GM23248 (cell line): ENCODE measurements at places on chromosomes 2 and 18. TPM values are rescaled to one million over a fixed set of nuclear protein-coding genes. Genes with fewer than 3 reads are reported as not detected.

Gene PFN4
- not detected in 2 replicates for total RNA-seq

Gene RESP18
- total RNA-seq, result not detected in 2 replicates

Gene EXOC6B
- 18.3 and 20.7 TPM in 2 replicates for total RNA-seq

DNA sequence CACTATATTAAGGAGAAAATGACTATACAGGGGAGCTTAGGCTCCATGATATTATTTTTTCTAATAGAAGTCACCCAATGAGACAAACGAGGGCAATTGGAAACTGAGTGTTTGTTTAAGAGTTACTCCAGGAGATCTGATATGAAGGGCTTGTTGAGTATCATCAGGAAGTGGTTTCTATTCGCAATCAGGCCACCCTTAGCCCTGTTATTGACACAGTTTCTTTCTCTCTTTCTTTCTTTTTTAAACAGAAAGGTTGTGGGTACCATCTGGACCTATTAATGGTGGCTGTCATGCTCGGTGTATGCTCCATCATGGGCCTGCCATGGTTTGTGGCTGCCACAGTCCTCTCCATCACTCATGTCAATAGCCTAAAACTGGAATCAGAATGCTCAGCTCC lies 117.3 kb downstream of the DPP4 start:
- DNase-seq, result no peak

- peak; percentile 58 for DNase-seq
Measured at GRCh38 chr2:209977386-209978239, 24.8 kb upstream of the RPE start.

- DNase-seq, result no peak
Measured at GRCh38 chr2:8552293-8552801, 129.5 kb upstream of the ID2 start.

DNA sequence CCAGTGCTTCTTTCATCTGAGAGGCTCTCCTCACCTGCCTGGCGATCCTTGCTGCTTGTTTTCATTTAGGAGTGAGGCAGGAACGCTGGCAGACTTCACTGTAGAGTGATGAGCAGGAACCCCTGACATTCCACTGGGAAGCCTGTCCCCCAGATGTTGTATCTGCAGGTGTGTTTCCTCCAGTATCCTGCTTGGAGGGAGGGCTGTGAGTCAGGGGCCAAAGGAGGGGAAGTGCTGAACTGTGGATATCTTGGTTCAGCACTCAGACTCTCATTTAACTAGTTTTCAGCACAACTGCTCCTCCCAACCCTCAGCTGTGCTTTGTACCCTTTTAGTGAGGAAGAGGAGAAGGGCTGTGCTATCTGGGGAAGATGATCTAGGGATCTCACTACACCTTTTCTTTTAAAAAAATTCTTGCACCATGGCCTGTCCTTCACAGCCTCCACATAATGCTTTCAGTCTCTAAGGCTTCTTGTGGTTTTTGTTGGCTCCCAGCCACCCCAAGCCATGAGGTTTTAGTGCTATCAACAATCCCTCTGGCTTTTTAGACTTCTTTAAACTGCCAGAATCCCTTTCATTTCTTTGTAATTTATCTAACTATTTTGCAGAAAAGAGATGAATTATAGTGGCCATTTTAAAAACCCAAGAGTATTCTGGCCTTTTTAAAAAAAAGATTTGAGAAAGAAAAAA lies 11.2 kb downstream of the ANKAR start:
- DNase-seq, result peak; percentile 53

DNA sequence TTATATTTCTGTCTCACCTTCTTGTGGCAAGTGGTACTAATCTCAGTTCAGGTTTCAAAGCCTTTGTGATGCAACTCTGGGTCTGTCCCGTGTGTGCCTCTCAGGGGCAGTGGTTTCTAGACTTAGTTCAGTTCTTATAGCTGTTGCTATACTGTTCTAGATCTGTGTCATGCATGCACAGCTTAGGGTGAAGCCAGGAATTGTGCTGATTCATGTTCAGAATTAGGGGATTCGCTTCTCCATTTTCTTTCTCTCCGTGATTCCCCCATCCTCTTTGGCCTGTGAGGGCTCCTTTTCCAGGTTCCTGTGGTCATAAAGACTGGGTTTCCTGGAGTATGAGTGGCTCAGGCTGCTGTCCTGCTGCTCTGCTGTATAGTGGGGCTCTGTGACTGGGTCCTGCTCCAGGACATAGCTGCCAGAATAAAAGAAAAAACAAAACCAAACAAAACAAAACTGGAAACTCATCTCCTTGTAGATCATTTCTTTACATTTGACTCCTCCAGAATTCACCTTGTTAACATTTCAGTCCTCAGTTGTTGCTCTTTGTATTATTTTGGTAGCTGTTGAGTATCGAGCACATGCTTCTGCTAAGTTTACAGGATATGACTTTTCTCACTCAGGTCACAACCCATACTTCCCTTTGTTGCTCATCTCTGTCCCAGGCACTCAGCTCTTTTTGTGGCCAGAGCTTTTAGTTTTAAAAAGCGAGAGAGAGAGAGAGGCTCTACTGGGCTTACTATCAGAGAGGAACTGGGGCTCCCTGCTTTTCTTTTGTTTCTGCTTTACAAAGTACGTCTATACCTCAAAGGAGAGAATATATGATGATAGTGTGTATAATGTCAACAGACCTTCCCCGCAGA lies 34.2 kb downstream of the CERS6 start:
- peak; percentile 54 for DNase-seq

DNA sequence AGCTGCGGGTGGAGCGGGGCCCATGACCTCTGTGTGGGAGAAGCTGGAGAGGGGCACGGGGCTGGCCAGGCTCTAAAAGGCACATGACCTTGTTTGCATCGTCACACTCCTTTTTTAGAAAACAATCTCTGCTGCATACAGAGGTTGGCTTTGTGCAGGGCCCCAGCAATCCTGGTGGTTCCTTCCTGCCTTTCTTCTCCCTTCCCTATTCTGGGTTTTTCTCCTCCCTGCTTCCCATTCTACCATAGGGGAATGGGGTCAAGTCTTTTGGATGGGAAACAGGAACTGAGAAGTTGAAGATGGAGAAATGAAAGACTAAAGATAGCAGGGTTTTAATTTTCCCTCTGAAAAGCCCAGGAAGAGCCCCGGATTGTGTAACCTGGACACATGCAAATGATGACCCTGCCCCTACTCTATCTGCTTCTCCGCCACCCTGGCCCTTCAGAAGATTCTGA lies 53.9 kb downstream of the ASAP2 start:
- DNase-seq, result no peak

- DNase-seq, result no peak
Measured at GRCh38 chr2:234488486-234488885, 8.4 kb downstream of the ARL4C start.

Gene C2orf69
- total RNA-seq, result 14.5 and 19.9 TPM in 2 replicates

- no peak for DNase-seq
Measured at GRCh38 chr2:203897544-203897943, 30.0 kb downstream of the CTLA4 start.

- DNase-seq, result peak; percentile 95
Measured at GRCh38 chr2:112055730-112056625, 909 bp downstream of the TMEM87B start.

DNA sequence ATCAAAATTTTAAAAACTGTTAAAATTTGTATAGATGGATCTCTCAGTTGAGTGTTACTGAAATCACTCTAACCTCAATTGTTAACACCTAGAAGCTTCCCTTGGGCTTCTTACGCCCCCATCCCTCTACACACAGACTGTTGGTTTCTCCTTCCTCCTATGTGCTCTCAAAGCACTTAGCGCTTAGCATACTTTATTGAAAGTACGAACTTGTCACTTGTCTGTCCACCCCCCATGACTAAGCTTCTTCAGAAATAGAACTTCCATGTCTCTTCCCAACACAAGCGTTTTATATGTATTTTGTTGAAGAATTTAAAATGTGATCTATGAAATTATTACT lies 441 bp downstream of the MPHOSPH10 start:
- DNase-seq, result peak; percentile 64

- peak; percentile 74 for DNase-seq
Measured at GRCh38 chr2:42494355-42495233, 812 bp upstream of the KCNG3 start.

DNA sequence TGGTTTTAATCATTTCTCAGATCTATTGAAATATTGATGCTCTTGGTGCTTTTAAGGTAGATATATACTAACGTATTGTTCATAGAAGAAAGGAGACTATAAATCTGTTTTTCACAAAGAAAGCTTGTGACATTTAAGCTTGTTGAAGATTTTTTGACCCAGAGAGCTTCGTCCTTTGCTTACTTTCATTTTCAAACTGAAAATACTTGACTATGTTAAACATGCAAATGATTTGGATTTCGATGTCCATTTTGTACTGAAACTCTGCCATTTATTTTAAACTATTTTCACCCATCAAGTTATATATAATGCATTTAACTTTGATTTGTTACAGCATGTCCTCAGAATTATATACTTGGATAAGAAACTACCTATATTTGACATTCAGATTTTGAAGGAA lies 85.2 kb downstream of the SLC4A10 start:
- DNase-seq, result no peak

Gene CNOT11
- total RNA-seq, result 30.6 and 33.3 TPM in 2 replicates

DNA sequence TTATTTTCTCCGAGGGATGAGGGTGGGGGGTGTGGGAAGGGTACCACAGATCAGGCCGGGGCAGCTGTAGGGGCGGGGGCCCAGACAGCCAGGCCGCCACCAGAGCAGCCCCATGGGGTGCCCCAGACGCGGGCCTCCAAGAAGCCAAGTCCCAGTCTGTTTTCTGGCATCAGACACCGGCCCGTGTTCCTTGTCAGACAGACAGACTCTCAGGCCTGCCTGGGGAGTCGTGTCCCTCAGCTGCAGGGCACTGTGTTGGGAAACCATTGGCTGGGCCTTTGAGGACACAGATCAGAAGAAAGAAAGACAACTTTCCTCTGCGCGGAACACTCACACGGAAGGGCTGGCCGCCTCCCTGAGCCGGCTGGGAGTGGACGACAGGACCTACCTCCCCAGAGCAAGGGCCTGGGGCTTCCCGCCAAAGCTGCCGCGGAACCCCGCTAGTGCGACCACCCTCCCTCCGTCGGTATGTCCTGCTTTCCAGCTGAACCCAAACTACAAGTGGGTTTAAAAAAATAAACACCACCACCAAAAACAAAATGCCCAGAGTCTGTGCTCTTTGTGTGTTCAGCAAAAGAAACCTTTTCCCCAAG lies 88.0 kb downstream of the SMAD7 start:
- DNase-seq, result no peak

DNA sequence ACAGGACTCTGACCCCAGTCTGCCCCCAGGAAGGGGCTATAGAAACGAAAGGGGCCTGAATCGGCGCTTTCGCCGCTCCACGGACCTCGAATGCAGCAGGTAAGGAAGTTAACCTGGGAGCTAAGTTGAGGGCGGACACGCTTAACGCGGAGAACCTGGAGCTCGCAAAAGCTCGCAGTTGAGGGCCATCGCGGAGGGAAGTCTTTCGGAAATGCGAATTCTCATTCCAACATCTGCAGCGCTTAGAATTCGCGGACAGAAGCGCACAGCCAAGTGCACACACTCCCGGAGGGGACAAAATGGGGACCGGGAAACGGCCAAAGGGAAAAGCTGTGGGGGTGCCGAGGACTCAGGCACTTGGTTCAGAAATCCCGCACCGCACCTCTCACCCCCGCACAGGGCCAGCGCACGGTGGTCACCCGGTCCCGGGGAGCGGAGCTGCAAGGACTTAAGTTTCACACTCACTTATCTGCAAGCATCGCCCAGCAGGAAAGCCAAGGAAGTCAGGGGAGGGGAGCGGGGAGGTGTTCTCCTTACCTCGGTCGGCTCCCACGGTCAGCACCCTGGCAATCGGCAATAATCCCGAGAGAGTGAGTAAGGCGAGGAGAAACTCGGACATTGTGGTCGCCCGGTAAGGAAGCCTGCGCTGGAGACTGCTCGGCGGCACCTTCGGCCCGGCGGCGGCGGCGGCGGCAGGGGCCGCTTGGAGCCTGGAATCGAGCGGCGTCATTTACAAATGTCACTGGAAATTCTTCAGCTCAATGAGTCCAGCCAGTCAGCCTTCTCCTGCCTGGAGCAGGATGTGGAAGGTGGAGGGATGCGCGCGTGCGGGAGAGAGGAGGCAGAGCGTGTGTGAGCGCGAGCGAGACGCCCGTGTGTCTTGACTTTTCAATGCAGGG lies 456 bp downstream of the LRP1B start:
- peak; percentile 69 for DNase-seq

GRCh38 chr2:120007851-120008250 lies 5.0 kb upstream of the EPB41L5 start:
- DNase-seq, result no peak

DNA sequence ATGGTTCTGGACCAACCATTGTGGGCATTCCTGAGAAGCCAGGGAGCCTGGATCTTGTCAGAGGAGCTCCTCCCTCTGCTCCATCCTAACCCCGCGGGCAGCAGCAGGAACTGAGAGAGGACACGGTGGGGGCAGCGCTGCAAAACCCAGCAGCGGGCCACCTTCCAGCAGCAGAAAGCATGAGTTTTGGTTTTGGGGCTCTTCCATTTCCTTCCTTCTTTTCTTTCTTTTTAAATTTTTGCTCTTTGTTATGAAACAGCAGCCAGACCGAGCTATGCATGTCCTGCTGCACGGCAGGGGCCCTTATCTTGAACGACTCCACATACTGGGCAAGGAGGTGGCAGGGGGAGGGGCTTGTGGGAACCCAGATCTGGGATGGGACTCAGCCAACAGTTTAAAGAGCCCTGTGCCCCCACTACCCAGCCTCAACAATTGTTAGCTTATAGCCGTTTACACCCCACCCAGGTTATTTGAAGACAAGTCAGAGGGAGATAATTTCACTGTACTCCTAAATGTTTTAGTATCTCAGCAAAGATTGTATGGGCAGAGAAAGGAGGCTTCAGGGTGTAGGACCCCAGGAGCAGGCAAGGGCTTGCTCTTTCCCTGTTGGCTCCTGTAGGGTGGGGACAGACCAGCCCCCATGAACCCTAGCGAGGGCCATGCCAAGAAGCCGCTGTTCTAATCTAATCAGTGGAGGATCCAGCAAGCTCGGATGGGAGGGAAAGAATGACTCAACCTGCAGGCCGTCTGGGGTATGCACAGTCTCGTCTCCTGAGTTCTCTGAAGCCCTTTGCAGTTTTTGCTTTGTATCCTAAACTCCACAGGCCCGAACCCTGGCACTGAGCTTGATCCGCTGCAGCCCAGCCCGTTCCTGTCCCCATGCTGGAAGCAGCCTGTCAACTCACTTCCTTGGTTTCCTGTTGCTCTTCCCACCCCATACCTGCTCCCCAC lies 75.3 kb downstream of the LRRFIP1 start:
- peak; percentile 83 for DNase-seq

DNA sequence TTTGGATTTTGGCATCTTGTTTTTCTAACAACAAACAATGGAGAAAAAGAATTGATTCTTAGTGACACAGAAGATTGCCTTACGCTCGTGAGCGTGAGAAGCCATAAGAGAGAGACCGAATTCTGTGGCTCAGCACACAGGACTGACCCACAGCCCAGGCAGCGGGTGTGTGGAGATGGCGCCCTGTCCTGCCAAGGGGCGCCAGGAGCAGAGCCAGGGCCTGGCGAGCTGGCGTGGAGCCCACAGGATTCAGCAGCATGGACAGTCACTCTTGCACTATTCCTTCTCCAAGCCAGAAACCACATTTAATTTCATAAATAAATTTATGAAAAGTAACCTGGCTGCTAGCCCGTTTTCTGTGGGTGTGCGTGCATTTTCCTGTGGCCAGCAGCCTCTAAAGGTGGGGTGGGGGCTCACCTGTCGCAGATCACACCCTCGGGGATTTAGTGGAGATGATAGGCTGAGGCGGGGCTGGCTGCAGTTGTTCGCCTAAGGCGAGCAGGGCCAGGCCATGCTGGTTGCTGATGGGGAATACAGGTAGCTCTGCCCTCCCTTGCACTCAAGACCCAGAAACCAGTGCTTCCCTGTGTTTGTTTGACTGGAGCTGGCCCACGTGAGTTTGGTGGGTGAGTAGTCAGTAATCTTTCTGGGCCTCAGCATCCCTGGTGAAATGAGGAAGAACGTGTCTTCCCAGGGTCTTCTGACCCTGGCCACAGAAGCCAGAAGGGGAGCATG lies 46.2 kb downstream of the FAM168B start:
- DNase-seq, result no peak

Gene OXER1
- not detected in 2 replicates for total RNA-seq

Gene GALR1
- total RNA-seq, result not detected in 2 replicates

GRCh38 chr2:138713504-138713903 lies 66.7 kb downstream of the NXPH2 start:
- DNase-seq, result no peak
